Thoracic aorta (tissue), 2 donors: ENCODE measurements at places on chromosomes 16 and 17.

DNA sequence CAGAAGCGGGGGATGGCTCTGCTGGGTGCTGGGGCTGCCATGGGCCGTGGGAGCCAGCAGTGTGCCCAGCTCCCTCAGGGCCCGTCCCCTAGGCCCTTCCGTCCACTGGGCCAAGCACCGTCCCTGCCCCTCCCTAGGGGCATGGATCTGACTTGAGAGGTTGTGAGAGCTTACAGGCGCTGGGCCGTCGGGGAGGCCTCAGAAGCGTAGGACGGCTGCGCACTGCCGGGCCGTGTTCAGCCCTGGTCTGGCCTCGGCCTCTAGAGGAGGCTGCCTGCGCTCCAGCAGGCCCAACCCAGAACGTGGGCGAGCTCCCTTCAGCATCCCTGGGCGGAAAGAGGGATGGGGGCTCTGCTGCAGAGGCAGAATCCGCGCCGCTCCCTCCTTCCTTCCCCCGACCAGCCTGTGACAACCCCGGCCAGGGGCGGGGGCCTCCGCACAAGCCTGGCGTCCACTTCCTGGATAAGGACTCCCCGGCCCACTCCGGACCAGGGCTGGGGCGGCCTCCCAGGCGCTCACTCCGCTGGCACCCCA is 685 bp upstream of the MPG start:
- peak overlapping the region; percentile 95 for H3K27ac ChIP-seq
- H3K36me3 ChIP-seq = peaks cover 4% of the 10 kb centered on the region
- H3K4me3 ChIP-seq = peak overlapping the region; percentile 76
- DNase-seq = no peak
- no peaks in the 10 kb centered on the region for H3K27me3 ChIP-seq
- H3K4me1 ChIP-seq = peaks cover 32% of the 10 kb centered on the region

DNA sequence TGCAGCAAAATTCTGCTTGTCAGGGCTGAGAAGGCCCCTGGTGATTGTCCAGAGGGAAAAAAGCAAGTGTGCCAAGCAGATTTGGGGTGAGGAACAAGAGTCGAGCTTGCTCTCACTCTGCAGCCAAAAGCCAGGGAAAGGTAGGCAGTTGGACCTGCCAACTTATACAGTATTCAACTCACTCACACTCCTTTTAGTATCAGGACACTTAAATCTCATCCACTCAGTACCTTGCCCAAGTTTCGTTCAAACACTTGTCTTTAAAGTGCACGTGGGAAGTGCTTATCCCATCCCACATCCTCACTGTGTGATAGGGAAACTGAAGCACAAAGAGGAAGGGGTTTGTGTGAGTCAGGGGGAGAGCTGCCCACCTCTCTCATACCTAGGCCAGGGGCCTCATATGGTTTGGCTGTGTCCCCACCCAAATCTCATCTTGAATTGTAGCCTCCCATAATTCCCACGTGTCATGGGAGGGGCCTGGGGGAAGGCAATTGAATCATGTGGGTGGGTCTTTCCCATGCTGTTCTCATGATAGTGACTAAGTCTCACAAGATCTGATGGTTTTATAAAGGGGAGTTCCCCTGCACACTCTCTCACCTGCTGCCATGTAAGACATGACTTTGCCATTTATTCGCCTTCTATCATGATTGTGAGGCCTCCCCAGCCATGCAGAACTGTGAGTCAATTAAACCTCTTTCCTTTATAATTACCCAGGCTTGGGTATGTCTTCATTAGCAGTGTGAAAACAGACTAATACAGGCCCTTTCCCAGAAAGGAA is 25.6 kb upstream of the CES5A start:
- no peak overlapping the region for H3K27ac ChIP-seq
- H3K27me3 ChIP-seq = no peaks in the 10 kb centered on the region
- H3K36me3 ChIP-seq = no peaks in the 10 kb centered on the region
- no peak overlapping the region for H3K4me3 ChIP-seq
- no peaks in the 10 kb centered on the region for H3K4me1 ChIP-seq

GRCh38 chr16:57446531-57447185 is 527 bp downstream of the CIAPIN1 start:
- DNase-seq = no peak
- peak overlapping the region; percentile 88 for H3K27ac ChIP-seq
- H3K4me1 ChIP-seq = peaks cover 18% of the 10 kb centered on the region
- H3K27me3 ChIP-seq = no peaks in the 10 kb centered on the region

- no peaks in the 10 kb centered on the region for H3K27me3 ChIP-seq
- H3K4me1 ChIP-seq = peaks cover 52% of the 10 kb centered on the region
- no peak for DNase-seq
Measured at GRCh38 chr17:42679492-42680330, 1.9 kb downstream of the CCR10 start.
